Forelimb muscle (tissue), 1 donor: ENCODE measurements at places on chromosomes 2 and 18.

DNA sequence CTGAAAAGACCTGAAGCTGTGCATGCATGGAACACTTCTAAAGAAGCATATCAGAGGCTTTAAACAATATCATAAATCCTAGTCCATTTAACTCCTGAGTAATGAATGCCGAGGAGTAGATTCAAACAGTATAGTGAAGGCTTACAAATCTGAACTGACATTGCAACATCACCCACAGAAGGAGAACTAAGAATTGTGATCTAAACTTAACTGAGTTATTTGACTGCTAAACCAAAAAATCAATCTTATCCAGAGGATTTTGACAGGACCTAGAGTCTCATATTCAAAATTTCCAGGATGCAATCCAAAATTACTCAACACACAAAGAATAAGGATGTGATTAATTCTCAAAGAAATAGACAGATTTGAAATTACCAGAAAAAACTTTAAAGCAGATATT lies 181.0 kb downstream of the SLC39A10 start:
- DNase-seq, result no peak

DNA sequence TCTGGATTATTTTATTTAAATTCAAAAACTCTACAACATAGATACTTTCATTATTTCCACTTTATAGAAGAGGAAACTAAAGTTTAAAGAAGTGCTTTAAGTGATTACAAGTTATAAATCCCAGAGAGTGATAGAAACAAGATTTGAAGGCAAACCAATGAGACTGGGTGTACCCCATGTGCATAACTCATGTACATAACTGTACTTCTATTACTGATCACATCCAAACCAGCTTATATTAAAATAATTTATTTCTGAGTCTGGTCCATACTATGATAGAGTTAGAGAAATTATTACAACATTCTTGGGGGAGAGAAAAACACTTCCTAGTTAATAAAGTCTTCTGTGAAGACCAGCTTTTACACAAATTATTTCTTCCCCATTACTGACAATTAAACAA lies 221.4 kb downstream of the EXOC6B start:
- DNase-seq, result no peak

GRCh38 chr2:164910101-164910899 lies 45.0 kb downstream of the SLC38A11 start:
- no peak for DNase-seq

DNA sequence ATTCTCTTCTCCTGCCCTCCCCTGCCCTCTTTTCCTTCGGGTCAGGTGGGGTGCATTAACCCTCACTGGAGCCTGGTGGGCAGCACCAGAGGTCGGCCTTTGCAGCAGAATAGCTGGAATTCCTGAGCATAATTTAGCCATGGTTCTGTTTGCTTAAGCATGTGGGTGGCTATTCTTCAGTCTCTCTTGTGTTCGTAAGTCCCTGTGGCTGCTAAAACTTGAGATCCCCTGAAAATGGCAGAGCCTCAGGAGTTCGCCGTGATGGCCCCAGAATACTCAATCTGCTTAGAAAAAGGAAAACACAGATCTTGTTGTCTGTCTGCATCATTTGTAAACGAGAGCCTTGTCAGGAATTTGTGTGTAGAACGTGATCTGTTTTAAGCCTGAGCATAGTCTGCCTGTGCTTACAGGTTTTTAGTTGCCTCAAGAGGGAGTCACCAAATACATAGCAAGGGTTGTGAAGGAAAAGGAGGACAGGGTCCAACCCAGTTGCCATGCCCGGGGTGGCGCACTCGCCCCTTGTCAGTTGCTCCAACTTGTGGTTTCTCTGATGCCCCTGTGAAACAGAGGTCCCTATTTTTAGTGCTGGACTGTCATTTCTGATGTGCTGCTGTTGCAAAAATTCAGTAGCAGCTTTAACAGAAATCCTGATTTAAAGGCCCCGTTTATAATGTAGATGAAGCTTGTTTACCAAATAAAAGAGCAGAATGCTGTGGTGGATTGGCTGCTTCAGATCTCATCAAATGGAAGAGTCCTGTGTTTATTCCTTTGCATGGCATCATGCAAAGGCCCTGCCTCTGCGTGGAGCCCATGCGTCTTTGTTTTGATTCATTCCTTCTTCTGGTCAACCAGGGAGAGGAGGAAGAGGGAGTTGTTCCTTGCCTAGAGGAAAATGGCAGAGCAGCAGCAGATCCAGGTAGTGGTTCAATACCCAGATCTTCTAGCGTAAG lies 74.8 kb downstream of the WDSUB1 start:
- no peak for DNase-seq

- DNase-seq, result no peak
These were observed 163.7 kb upstream of the KLHL29 start for GRCh38 chr2:23221236-23221635.

GRCh38 chr2:220550995-220551700 lies 923.7 kb downstream of the SLC4A3 start:
- no peak for DNase-seq

- no peak for DNase-seq
These were observed 67.0 kb upstream of the OSR1 start for GRCh38 chr2:19425419-19425818.

DNA sequence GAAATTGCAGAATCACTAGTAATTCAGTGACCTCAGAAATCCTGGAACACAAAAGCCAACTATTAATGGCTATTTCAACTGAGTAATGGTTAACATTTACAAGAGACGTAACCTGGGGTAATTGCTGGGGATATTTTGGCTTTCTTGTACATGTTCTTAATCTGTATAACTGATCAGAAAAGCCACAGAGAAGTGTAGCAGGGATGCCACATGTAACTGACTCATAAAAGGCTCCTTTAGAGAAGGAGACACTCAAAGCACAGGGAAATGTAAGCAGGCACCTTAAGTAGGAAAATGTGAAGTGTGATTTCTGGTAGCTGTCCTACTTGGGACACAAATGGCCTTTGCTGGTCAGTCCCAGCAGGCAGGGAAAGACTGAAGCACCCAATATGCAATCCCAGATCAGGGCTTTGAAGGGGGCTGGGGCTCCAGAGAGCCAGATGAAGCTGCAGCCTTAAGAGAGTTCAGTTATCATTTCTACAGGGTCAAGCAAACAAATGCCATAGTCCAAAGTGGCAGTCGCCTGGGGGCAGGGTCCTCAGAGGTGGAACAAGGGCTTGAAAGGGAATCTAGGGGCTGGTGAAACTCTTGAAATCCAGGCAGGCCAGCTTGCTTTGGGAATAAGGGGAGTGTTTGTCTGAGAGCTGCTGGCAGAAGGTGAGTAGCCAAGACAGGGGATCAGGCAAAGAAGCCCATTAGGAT lies 7.2 kb upstream of the SPOPL start:
- DNase-seq, result no peak

DNA sequence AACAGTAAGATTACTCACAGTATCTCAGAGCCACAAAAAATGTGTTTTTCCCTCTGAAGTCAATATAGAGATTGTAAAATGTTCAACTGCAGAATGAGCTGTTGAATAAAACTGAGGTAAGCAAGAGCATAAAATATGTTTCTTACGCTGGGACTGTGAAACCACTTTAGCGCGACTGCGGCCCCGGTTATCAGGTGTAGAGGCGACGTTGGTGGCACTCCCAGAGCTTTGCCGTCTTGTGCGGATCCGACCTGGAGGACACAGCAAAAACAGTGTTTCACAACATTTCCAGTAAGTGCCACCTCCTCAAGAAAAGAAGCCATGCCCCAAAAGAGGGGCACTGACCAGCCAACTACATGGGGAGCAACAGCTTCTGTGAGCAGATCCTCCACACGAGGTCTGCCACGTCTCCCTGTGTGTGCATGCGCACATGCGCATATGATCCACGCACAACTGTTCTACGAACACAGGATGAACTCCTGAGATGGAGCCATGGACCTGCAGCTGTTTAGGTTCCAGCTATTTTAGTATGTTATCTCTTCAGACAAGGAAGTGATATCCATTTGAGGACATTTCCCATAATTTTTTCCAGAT lies 100.7 kb upstream of the RNU4ATAC start:
- no peak for DNase-seq

DNA sequence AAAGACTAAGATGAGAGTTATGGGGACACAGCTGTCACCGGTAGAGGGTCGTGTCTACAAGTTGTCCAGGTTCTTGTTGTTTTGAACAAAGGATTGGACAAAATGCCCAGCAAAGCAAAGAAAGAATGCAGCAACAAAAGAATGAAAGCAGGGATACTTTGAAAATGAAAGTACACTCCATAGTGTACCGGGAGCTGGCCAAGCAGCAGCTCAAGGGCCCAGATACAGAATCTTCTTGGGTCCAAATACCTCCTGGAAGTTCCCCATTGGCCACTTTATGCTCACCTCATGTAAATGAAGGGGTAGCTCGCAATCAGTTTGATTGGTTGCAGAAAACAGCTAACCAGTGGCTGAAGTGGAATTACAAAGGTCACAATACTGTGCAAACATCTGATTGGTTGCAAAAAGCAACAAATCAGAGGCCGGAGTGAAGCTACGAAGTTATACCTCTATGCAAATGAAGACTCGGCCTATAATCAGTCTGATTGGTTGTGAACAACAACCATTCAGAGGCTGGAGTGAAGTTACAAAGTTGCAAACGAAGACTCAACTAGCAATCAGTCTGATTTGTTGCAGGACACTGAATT lies 474.9 kb upstream of the TMEFF2 start:
- DNase-seq, result no peak

GRCh38 chr18:25100418-25100817 lies 251.5 kb downstream of the ZNF521 start:
- DNase-seq, result no peak

DNA sequence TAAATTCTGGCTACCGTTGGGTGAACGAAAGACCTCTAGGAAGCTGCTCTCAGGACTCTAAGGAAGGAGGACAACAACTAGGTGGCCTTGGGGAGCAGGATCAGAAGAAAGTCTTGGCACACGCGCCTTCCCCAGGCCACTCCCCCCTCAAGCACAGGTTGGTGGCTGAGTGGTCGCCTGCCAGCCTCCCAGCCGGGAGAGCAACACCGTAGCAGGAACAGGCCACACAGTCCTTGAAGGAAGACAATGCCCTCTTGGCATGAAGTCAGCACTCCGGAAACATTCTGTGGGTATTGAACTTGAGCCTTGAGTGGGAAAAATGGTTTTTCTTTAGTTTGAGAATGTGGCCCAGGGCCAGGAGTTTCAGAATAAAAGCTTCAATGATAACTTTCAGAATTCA lies 87.4 kb upstream of the AGAP1 start:
- no peak for DNase-seq

DNA sequence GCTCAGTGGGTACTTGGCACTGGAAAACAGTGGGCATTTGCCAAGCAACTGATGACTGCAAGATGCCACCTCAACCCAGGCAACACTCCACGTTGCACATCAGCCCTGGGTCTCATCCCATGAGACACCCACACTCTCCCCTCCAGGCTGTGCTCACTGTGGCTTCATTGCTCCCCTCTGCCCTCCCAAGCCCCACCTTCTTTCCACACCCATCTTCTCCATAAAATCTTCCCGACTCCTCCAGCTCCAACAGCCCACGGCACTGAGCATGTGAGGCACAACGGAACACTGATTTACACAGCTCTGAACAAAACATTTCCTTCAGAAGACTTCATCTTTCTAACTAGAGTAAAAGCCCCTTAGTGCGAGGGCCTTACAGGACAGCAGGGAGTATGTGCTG lies 117.8 kb upstream of the ACAA2 start:
- no peak for DNase-seq

- DNase-seq, result no peak
These were observed 26.8 kb downstream of the RUFY4 start for GRCh38 chr2:218095853-218096252.

- DNase-seq, result no peak
These were observed 42.2 kb downstream of the UPP2 start for GRCh38 chr2:158143703-158144360.

- no peak for DNase-seq
These were observed 2.1 kb upstream of the CXCR1 start for GRCh38 chr2:218168635-218169462.

DNA sequence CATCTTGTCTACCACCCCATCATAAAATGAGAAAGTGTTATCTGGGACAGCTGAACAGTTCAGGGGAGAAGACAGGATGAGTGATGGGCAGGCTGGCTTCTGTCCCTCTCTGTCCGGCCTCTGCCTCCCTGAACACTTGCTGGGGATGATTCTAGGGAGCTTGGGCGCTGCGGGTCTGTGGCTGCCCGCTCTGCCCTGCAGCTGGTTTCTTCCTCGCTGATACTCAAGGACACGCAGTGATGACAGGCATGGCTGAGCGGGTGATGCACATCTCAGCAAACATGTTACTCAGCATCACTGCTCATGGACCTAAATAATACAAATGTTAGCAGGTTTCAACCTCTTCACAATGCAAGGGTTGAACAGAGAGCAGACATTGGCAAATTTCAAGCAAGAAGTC lies 161.1 kb downstream of the TMEM18 start:
- no peak for DNase-seq

DNA sequence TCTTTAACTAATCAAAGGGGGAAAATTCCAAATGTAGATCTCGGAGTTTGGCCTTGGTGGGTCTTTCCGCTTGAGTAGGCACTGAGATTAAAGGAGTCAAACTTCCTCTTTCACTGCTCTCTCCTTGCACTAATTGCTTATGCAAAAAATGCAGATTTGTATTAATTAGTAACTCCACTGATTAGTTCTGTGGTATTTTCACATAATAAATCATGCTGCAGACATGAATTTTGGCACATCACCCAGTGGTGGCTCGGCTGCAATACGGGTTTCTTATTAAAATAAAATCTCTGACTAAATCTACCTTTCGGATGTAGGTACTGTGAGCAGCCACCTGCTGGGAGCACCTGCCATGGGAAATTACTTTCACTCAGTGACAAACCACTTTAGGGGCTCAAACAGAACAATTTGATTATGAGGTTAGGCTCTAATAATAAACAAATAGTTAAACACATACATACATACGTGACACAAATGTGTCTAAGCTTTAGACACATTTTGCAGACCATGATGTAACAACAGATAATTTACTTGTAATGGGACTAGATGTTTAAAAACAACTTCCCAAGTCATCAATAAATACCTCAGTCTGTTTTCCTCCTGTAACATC lies 6.4 kb upstream of the NEUROD1 start:
- no peak for DNase-seq

DNA sequence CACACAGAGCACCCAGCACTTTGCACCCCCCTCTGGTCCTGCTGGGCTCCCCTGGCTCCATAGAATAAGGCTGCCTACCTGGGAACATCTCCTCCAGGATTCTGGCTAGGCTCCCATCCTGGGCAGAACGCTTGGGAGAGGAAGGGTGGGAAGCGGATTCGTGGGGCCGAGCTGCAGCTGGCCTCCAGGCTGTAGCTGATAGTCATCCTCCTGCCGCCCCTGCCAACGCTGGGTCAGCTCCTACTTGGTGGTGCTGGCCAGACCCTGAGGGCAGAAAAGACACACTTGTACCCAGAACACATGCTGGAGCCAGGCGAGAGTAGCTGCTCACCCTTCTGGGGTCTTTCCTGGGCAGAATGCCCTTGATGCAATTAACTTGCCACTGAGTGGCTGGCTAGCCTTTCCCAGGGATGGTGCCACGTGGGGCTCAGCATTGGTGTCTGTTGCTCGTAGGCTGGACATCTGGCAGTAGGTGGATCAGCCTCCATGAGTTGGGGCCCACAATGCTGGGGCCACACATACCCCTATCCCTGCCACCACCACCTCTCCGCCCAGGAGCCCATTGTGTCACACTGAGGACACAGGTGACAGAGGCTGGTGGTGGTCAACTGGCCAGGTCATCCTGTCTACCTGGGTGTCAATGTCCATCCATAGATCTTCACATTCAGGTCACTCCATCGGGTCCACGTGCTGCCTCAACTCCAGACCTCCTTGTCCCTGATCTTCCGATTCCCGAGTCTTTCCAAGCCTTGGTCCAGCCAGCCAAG lies 112.8 kb downstream of the NDUFA10 start:
- no peak for DNase-seq

- no peak for DNase-seq
These were observed 288.3 kb downstream of the TRIB2 start for GRCh38 chr2:13005048-13005447.
